Endothelial cell (in vitro differentiated cells): ENCODE measurements at places on chromosomes 2 and 18.

DNA sequence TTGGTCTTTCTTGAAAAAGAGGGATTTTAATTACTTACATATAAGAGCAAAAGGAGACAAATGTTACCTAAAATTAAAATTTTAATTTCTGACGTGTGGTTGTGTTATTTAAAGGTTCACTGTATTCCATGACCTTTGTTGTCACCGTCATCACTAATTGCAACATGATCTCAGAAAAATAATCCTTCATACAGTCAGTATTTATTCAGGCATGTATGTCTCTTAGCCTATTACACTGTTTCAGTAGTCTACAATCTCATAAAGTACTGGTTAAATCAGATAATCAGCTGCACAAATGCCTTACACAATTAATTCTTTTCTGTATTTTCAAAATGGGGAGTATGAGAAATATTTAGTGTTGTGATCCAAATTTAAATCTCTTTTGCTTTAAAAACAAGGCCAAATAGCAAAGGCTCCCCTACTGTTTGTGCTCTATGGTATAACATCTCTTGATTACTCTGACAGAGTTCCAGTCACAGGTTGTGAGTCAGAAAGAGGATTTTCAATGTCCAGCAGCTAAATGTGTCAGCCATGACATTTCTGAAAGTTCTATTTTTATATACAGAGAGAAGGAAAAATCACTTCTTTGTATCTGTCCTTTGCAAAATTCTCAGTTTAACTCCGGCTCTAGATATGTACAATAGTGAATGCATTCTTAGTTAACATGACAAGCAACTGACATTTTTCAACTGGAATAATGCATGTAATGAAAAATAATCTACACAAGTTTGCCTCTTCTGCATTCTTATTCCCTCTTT, 184.0 kb downstream of the FIGN start:
- DNase-seq = no peak

DNA sequence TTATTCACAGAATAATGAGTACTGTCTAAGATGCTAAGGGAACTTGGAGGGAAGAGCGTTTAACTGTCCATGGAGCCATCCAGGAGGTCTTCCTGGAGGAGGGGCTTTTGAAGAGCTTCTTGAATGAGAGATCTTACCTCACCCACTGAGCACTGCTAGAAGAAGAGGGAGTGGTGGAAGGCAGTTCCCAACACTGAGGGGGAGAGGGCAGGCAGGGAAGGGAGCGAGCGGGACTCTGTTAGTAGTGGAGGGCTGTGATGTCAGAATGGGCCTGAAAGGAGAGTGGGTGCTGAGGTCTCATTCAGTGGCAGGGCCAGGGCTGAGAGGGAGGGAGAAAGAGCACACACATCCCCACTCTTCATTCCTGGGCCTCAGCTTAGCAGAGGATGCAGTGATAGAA, 65.0 kb downstream of the NCK2 start:
- no peak for DNase-seq

GRCh38 chr2:129087133-129087813, 768.6 kb upstream of the HS6ST1 start:
- no peak for DNase-seq

DNA sequence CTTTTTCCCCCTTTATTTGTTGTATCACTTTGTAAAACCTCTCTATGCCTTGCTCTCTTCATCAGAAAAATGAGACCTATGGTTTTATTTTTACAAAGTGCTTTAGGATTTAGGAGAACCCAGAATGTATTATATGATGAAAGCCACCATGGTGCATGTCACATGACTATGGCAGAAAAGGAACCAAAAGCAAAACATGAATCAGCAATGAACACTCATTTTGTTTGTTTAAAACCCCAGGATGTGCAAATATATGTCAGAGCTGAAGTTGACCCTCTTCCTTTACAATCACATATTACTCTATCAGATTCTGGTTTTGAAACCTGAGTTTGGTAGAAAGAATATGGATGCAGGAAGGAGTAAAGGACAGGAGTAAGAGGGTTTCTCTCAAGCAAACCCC, 70.0 kb downstream of the FIGN start:
- DNase-seq = no peak

- no peak for DNase-seq
Observed at GRCh38 chr18:36012891-36013290, 40.4 kb downstream of the RMP24 start.

GRCh38 chr18:4751523-4751922, 296.4 kb upstream of the DLGAP1 start:
- no peak for DNase-seq

- no peak for DNase-seq
Observed at GRCh38 chr2:201059961-201060755, 11.3 kb downstream of the HYCC2 start.

GRCh38 chr2:71831193-71831577, 316.5 kb downstream of the CYP26B1 start:
- no peak for DNase-seq

- no peak for DNase-seq
Observed at GRCh38 chr2:174760845-174761473, 3.3 kb downstream of the CHRNA1 start.

GRCh38 chr2:70767079-70767698, 811 bp downstream of the ADD2 start:
- peak; percentile 35 for DNase-seq

GRCh38 chr2:144252694-144253093, 267.2 kb downstream of the ZEB2 start:
- no peak for DNase-seq

GRCh38 chr2:86290596-86291327, 46.7 kb downstream of the REEP1 start:
- DNase-seq = no peak

- DNase-seq = no peak
Observed at GRCh38 chr2:101337877-101338276, 29.4 kb upstream of the RNF149 start.

DNA sequence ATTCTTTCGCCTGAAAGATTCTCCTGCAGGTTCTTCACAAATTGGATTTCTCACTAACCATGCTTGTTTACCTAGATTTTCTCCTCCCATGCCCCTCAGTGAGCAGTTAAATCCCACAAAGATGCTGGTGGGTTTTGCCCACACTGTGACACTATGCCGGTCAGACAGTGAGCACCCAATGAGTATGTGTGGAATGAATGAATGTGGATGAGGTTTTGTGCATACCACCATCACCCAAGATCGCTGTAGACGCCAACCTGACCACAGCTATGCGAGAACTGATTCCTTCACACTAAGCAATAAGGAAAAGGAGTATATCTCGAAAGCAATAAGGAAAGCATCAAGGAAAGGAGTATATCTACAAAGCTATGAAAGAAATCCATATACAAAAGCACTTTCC, 116.7 kb downstream of the PID1 start:
- DNase-seq = no peak

DNA sequence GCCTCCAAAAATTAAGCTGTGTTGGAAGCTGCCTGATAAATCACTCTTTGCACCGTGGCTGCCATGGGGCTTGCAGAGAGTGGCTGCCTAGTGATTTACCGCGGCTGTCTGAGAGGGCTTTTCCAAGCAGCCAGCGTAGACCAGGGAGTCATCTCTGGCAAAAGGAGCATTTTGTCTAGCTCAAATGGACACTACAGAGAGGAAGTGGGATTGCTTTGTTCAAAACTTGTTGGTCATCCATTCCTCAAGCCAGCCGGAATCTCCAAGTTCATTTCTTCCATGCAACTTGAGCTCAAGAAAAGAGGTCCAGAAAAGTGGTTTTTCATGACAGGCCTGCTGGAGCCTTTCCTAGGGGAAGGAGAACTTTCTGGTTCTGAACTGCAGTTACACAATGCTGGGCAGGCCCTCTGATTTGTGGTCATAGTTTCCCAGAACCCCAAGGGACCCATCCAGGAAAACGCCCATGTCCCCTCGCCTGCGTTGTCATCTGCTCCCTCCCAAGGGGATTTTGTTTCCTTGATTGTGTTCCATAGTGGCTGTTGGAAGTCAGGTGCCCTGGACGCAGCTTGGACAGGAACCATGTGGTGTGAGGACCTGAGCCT, 108.1 kb downstream of the TRIB2 start:
- no peak for DNase-seq

- no peak for DNase-seq
Observed at GRCh38 chr18:8946066-8946838, 156.2 kb upstream of the NDUFV2 start.

GRCh38 chr2:178858896-178859625, 51.8 kb upstream of the TTN start:
- no peak for DNase-seq

DNA sequence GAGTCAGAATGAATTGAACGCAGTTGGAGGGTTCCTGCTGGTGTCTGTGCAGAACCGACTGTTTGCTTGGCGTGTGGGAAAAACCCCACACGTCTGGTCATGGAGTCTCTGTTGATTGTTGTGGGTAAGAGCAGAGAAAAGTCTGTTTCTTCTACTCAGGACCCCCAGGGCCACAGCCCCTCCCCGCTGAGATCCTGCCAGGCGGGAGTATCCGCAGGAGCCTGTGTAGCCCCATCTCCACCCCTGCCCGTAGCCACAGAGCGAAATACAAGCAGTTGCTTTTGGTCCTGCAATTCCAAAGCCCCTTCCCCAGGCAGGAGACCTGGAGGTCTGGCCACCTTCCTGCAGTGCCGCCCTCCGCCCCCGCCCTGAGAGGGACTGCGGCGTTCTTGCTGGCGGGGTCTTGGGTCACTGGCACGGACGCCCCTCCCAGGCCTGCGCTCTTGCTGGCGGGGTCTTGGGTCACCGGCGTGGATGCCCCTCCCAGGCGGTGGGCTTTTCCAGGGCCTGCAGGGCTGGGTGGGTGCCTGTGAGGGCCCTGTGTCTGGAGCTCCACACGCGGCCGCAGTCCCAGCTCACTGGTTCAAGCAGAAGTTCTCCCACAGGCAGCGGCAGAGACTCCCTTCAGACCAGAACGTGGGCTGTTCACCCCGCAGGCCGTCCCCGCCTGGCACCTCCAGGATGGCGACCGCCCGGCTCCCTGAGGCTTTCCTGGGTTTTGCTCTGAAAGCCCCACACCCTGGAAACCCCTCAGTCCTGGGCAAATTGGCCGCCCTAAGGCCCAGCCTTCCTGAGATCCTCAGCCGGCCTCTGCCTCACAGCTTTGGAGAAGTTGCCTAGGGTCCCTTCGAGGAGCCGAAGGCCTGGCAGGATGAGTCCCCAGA, 76.0 kb upstream of the CTDP1 start:
- no peak for DNase-seq

GRCh38 chr18:47587587-47587986, 336.1 kb upstream of the SKOR2 start:
- no peak for DNase-seq

GRCh38 chr18:7657050-7657449, 89.9 kb downstream of the PTPRM start:
- no peak for DNase-seq

DNA sequence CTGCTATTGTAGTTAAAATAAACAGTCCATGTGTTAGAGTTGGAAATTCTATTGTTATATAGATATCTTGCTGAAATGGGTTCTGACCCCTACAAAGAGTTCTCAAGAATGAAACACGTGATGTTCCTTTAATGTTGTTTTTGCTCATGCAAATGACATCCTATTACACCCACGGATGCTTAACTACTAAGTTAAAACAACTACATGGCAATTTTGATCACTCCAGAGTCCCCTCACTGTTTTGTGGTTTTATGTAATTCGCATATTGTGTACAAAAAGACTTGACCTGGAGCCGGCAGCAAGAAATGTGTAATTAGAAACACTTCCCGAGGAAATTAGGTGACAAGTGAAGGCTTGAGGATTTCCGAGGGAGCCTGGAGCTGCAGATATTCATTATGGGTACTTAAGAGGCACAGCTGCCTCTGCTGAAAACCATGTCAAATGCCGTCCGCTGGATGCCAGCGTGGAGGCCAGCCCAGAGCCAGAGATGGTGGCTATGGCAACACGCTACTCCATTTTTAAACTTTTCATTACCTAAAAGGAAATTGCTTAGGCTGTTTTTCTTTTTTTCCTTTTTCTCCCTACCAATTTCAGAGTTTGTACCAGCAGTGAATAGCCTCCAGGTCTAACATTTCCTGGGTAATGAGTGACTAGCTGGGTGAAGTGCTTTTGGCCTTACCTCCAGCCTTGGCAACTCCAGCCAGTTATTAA, 21.0 kb upstream of the CABLES1 start:
- no peak for DNase-seq

GRCh38 chr2:24621779-24622538, 130.9 kb downstream of the NCOA1 start:
- DNase-seq = no peak

DNA sequence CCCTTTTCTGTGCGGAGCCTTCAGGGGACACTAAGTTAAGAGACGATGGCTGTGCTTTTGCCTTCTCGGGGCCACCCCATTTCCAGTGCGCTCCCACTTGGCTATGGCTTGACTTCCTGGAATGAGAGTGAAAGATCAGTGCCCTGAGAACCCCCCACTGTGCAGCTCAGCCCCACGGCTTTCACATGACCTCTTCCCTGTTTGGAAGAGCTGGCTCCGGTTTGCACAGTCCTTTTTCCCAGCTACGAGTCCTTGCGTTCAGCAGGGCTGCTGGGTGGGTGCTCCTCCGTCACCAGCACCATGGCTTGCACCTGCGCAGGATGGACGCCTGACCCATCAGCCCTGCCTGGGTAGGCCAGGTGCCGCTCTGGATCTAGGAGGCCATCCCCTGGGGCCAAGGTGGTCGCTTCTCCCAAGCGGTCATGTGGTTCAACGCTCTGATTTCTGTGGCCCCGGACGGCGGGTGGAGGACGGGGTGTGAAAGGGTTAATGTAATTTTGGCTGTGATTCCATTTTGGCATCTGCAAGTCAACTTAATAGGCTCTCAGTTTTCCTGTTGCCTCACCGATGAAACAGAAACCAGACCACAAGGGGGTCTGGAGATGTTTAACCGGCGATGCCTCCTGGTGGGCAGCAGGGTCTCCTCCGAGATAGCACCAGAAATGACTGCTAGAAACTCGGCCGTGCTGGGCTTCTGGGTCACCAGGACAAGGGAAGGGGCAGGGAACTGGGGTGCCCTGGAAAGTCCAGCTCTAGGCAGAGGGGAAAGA, 113.1 kb upstream of the HAAO start:
- no peak for DNase-seq

GRCh38 chr2:62270728-62271127, 74.8 kb downstream of the B3GNT2 start:
- DNase-seq = no peak

- no peak for DNase-seq
Observed at GRCh38 chr2:233700028-233700635, 7.4 kb downstream of the UGT1A6 start.

GRCh38 chr2:72917138-72917876, at the start of gene EMX1:
EMX1 (plus strand) TSS chr2:72917519; CDS start chr2:72917853, 334 bp downstream.
- peak; percentile 59 for DNase-seq

GRCh38 chr2:138504546-138505235, 3.1 kb downstream of the SPOPL start:
- no peak for DNase-seq

DNA sequence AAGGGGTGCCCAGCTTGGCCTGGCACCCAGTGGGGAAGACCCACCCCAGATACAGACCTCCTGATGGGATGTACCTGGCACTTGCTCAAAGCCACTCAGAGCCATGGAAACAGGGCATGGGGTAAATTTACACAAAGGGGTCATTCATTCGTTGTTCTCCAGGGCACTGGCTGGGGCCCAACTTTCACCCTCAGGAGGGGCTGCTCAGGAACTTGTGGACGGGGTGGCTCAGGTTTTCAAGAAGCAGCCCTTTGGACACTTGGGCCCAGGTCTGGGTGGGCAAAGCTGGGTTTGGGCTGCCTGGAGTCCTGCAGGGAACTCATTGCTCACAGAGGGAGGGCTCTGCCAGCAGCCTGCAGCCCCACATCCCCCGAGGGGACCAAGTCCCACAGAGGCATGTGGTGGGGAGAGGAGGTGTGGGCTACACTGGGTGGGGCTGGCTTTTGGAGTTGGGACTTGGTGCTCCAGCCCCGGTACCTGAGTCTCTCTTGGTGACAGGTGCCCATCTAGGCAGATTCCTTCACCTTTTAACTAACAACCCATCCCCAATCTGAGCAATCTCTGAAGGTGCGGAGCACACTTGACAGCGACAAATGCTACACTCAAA, 172.3 kb downstream of the CELF4 start:
- no peak for DNase-seq

GRCh38 chr18:57668021-57668420, 46.4 kb upstream of the NARS1 start:
- peak; percentile 12 for DNase-seq
